Lung microvascular endothelial cell (primary cell): ENCODE measurements at places on chromosomes 12 and 14. TPM values are rescaled to one million over a fixed set of nuclear protein-coding genes. Genes with fewer than 3 reads are reported as not detected.

GRCh38 chr12:130813949-130814348 is 25.1 kb downstream of the STX2 start:
- DNase-seq = no peak

- no peak for DNase-seq
Measured at GRCh38 chr14:85601246-85601645, 71.3 kb downstream of the FLRT2 start.

GRCh38 chr12:14514946-14515345 is 52.7 kb downstream of the PLBD1 start:
- no peak for DNase-seq

DNA sequence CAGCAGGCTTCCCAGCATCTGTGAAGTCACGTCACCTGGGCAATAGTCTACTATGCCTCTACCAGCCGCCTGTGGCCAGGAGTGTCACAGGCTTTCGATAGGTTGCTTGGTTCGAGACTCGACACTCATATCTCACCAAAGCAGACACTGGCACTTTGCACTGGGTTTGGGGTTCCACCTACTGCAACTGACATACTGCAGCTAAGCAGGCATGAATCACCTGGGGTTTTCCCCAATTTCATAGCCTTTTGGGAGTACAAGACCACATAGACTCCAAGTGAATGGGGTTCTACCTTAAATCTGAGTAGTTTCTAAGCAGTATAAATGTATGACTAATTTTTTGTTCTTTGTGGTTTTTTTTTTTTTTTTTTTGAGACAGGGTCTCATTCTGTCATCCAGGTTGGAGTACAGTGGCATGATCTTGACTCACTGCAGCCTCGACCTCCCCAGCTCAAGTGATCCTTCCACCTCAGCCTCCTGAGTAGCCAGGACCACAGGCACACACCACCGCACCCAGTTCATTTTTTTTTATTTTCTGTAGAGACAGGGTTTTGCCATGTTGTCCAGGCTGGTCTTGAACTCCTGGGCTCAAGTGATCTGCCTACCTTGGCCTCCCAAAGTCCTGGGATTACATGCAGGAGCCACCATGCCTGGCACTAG is 32.1 kb downstream of the DMAC2L start:
- no peak for DNase-seq

GRCh38 chr12:45914090-45914489 is 76.3 kb downstream of the SCAF11 start:
- DNase-seq = no peak

DNA sequence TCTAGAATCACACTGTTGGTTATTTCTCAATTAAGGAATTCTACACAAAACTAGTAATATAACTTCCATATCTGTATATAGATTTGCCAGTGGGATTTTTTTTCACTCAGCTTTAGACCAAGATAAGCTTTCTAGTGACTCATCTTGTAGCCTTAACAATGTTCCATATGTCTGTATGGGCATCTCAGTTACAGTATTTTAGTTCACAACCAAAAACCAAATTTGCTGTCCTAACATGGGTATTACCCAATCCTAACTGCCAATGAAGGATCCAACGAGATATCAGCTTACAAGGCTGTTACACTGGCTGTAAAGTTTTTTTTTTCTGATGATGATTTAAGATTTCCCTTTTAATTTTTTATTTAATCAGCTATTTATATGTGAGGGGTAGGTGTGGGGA is 31.5 kb upstream of the KRR1 start:
- peak; percentile 15 for DNase-seq

DNA sequence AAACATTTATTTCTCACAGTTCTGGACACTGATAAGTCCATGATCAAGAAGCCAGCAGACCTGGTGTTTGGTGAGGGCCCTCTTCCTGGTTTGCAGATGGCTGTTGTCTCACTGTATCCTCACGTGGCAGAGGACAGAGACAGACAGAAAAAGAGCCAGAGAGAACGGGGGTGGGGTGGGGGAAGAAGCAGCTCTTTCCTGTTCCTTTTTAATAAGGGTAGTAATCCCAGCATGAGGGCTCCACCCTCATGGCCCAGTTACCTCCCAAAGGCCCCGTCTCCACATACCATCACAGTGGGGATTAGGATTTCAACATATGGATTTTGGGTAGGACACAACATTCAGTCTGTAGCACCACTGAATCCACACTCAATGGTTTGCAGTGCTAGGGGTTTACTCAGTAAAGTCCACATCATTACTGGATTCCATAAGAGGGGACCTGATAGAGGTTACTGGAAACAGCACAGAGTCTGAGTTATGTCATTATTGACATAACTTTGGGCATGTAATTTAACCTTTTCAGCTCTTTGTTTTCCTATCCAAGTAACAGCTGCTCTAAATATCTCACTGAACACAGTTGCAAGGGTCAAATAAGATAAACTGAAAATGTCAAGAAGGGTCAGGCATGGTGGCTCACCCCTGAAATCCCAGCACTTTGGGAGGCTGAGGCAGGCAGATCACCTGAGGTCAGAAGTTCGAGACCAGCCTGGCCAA is 53.2 kb downstream of the RPAP3 start:
- peak; percentile 27 for DNase-seq

- DNase-seq = peak; percentile 55
Measured at GRCh38 chr12:110314308-110314707, 33.3 kb downstream of the ATP2A2 start.

GRCh38 chr14:100669011-100669412 is 57.7 kb upstream of the DLK1 start:
- DNase-seq = no peak

DNA sequence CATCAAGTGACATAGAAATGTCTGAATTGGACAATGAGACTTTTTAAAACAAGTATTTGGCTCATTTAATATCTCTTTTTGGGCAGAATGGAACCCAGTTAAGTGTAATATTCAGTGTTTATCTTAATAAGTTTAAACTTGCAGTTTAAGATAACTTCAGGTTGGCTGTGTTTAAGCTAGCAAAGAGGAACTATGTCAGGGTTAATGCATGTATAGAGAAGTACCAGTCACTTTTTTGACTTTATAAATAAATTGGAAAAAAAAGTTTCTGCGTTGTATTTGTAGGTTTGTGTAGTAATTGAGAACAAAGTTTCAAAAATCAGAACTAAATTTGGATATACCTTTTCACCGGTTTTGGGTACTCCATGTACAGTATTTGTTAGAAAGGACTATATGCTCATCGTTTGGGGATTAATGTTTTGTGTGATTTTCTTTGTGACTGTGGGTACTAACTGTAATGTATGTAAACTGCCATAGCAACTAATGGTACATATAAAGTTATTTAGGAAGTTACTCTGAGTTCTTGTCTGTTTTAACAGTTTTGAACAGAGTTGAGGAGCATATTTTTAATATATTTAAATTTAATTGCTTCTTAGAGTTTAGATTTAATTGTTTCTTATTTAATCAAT is 4.5 kb downstream of the HMGA2 start:
- no peak for DNase-seq

GRCh38 chr12:129185855-129186254 is 332.6 kb downstream of the GLT1D1 start:
- no peak for DNase-seq

GRCh38 chr12:102708108-102708507 is 208.9 kb downstream of the PAH start:
- DNase-seq = no peak

DNA sequence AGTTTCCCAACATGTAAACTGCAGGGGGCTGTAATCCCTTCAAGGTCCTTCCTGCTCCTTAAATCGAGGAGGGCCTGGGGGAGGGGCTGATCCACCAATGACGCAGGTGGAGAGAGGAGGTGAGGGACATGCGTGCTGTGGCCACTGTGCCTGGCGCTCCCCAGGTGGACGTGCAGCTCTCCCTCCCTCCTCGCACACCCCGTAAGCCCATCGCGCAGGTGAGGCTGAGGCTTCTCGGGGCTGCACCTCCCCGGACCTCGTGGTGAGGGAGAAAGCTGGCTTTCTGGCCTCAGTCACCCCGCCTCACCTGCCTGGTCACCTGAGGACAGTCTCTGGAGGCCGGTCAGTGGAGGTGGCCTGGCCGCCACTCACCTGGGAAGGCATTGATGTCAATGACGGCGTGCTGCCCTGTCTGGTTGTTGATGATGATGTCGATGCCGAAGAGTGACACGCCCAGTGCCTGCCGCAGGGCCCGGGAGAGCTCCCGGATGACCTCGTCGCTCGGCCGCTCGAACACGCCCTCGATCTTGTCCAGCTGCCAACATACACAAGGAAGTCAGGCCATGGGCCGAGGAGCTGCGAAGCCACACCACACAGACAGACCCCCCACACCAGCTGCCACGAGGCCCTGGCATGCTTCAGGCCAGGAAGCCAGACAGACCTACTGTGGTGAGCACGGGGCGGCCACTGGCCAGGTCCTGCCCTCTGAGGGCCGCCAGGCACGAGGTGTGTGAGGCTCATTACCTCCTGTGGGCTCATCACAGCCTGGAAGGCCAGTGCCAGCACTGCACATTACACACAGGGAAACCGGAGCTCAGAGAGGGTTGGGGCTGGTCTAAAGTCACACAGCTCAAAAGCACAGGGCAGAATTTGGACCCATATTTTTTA is 23.3 kb downstream of the CHGA start:
- DNase-seq = peak; percentile 70

DNA sequence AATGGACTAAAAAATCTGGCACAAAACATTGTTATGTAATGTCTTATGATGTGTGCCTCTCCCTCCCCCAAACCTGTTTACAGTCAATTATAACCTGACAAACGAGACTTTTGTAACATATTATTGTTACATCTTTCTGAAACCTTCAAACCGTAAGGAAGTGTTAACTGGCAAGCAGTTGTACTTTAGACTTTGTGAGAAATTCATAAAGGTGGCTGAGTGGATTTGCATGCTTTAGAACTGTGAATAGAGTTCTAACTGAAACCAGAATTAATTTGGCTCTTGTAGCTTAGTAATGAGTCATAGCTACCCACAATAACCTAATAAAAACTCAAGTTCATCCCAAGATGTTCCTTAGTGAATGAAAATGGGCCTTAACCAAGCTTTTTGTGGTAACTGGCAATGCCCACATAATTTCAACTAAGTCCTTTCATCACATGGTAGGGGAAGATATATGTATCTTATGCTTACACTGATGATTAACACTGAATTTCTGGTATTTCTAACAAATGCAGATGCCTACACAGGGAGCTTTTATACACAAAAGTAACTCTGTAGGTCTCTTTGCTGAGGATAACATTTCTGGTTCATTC is 29.7 kb downstream of the RAD9B start:
- no peak for DNase-seq

DNA sequence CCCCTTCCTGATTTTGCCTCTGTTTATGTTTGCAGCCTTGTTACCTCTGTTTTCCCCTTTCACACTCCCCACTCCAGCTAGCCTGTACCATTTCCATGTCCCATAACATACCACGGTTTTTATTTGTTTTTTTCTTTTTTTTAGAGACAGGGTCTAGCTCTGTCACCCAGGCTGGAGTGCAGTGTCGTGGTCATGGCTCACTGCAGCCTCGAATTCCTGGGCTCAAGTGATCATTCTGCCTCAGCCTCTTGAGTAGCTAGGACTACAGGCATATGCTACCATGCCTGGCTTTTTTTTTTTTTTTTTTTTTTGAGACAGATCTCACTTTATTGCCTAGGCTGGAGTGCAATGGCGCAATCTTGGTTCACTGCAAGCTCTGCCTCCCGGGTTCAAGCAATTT is 18.4 kb upstream of the SAMD4A start:
- no peak for DNase-seq

DNA sequence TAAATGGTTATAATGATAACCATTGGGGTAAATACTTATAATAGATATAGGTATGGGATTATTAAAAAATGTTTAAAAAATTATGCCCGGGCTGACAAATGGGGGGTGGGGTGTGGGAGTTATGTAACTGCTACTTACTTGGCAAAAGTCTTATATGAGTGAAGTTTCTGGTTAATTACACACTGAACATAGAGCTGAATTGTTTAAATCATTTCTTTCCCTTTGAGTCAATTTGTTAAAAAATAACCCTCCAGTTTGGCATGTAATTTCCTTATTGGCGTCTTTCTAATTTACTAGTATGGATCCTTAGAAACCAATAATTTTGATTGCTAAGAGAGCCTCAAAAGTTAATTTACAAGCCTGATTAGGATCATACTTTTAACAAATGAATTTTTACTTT is 16.7 kb downstream of the PAH start:
- DNase-seq = no peak

DNA sequence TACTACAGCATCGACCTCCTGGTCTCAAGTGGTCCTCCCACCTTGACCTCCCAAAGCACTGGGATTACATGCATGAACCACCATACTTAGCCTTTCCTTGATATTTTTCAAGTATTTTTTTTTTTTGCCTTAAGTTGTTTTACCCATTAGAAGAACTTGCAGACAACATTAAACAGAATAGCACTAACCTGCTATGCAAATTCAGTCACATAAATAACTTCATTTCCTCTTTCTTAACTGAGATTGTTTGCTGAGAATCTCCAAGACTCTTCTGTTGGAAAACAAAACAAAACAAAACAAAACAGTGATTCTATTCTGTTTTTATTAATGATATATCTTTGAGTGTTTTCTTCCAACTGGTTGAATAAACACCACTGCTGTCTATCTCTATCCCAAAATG is 115.9 kb upstream of the IFNG-AS1 start:
- no peak for DNase-seq

DNA sequence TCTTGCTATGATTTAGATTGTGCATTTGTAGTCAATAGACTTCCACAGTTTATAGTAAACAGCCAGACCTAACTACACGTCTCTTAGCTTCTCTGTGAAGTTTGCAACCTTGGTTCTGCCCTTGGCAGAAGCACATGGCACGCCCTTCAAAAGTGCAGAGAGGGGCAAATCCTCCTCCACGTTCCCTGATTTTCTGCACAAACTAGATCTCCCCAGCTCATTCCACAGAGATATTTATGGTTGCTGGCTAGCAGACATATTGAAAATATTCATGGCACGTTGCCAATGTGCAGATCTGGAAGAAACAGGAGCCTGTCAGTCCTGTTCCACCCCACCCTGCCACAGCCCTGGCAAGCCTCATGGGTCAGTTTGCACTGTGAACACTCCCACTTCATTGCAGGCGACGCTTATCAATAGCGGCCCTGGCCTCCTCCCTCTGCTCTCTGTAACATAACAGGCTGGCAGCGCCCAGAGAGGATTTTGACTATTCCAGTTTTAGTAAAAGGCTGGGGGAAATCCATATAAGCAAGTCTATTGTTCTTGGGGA is 6.5 kb upstream of the LGALS3 start:
- no peak for DNase-seq

GRCh38 chr12:3600039-3600720 is 109.2 kb downstream of the PRMT8 start:
- DNase-seq = no peak

- no peak for DNase-seq
Measured at GRCh38 chr12:25746131-25746530, 193.0 kb upstream of the LMNTD1 start.

- DNase-seq = no peak
Measured at GRCh38 chr12:53334822-53335221, 1.3 kb downstream of the SP7 start.

GRCh38 chr12:20931894-20932293 is 121.4 kb downstream of the SLCO1B3 start:
- no peak for DNase-seq

The SNX6 gene
- total RNA-seq = 57.9 and 64.9 TPM in 2 replicates

The MUCL1 gene
- not detected in 2 replicates for total RNA-seq

The DCAF5 gene
- 8.5 and 11.5 TPM in 2 replicates for total RNA-seq

The RASSF9 gene
- total RNA-seq = 4.1 and 10.9 TPM in 2 replicates

The CDCA3 gene
- total RNA-seq = 3.4 and 8.9 TPM in 2 replicates

The KITLG gene
- total RNA-seq = 1.8 and 10.7 TPM in 2 replicates

The MYO1H gene
- total RNA-seq = not detected in 2 replicates

The RERG gene
- not detected in 2 replicates for total RNA-seq

The ADAM21 gene
- under 0.01 TPM in 2 replicates for total RNA-seq

The PSMC1 gene
- 56.7 and 66.3 TPM in 2 replicates for total RNA-seq
